ENCODE measurements at places on chromosomes 2 and 18.

- no peak for DNase-seq
Measured at GRCh38 chr18:76491776-76492668, 3.0 kb downstream of the ZNF516 start.

DNA sequence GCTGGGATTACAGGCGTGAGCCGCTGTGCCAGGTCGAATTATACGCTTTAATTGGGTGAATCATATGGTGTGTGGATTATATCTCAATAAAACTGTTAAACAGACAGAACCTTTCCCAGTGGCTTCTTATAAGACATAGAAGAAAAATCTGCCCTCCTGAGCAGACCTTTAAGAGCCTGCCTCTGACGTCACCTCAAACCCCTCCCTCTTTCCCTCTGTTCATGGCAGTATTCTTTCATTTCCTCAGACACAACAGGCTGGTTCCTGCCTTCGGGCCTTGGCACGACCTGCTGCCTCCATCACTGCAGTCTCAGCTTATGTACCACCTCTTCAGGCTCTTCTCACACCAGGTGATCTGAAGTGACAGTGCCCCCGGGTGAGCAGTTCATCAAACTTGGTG, 14.0 kb upstream of the PDIA6 start:
- DNase-seq = no peak

DNA sequence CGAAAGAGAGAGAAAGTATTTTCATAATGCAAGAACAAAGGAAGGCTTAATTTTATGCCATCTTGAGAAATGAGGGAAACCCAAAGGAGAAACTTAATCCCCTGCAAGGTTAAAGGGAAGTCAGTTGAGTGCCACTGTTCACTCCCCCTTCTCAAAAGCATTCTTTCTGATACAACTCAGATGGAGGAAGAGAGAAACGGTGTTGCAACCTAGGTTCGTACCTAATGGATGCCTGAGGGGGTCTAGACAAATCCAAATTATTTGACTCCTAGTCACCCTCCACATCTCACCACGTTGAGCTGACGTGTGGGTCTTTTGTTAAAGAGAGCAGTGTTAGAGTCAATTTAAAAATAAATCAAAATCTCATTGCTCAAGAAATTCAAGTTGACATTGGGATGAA, 52.6 kb upstream of the UNC80 start:
- no peak for DNase-seq

- no peak for DNase-seq
Measured at GRCh38 chr2:212905640-212906201, 245.7 kb downstream of the IKZF2 start.

GRCh38 chr2:226839161-226839560, 3.3 kb downstream of the RHBDD1 start:
- DNase-seq = no peak

GRCh38 chr2:196594158-196594557, 45.4 kb upstream of the CCDC150 start:
- DNase-seq = no peak

DNA sequence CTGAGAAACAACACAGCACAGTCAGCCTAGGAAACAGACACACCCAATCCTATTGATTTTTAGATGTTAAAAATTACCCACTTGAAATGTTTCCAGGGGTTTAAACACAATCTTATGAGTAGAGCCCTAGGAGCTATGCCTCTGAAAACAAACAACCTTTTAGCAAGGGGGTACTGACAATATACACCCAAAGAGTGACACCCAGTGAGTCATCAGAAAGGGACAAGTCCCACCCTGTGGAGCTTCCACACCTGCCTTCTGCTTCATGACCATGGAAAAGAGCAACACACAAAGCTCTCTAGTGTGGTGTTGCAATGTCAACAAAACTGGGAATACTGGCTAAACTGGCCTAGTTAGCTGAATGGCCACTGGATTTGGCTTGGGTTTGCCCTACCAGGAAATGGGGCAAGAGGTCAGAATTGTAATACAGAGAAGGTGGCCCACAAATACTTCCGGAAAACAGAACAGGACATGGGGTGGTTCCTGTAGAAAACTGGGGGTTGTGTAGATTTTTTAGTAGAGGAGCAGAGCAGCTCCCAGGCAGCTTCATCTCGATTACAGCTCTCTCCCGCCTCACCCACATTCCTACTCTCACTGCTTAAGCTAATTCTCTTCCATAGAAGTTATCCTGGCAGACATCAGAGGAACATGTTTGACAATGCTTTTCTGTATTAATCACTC, 98.2 kb downstream of the GAREM1 start:
- DNase-seq = no peak

DNA sequence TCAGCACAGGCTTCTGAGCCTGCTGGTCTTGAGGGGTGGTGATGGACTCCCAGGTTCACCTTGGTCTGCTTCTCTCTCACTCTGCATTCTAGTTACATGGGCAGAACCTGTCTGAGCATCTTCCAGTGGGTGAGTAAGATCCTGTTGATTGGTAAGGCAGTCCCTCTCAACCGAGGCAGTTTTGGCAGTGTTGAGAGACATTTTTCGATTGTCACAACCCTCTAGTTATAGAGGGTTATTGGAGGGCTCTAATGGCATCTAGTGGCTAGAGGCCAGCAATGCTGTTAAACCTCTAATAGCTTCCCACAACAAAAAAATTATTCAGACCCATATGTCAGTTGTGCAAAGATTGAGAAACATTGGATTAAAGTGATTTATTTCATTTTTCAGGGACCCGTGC, 9.3 kb upstream of the MGAT5 start:
- no peak for DNase-seq

GRCh38 chr2:170113168-170113894, 64.6 kb upstream of the MYO3B start:
- DNase-seq = no peak

DNA sequence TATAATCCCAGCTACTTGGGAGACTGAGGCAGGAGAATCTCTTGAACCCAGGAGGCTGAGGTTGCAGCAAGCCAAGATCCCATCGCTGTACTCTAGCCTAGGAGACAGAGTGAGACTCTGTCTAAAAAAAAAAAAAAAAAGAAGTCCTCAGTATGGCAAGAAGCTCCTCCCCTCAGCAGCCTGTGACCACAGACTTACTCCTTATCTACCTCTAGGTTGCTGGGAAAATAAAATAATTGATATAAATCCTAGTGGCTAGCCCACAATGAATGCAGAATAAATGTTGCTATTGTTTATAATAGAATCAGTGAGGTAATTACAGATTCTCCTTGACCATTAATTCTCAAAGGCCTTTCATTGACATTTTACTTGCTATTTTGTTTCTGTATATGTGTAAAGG, 70.6 kb downstream of the IRS1 start:
- no peak for DNase-seq

GRCh38 chr2:25380023-25380422, 38.3 kb upstream of the DNMT3A start:
- DNase-seq = no peak

GRCh38 chr2:14615760-14616159, 16.8 kb upstream of the LRATD1 start:
- no peak for DNase-seq

- no peak for DNase-seq
Measured at GRCh38 chr2:203897544-203897943, 30.0 kb downstream of the CTLA4 start.

GRCh38 chr2:12046641-12047040, 300.2 kb downstream of the LPIN1 start:
- no peak for DNase-seq

- DNase-seq = no peak
Measured at GRCh38 chr2:8479298-8479697, 202.6 kb upstream of the ID2 start.

- DNase-seq = no peak
Measured at GRCh38 chr2:230570987-230571386, 141.7 kb upstream of the CAB39 start.

DNA sequence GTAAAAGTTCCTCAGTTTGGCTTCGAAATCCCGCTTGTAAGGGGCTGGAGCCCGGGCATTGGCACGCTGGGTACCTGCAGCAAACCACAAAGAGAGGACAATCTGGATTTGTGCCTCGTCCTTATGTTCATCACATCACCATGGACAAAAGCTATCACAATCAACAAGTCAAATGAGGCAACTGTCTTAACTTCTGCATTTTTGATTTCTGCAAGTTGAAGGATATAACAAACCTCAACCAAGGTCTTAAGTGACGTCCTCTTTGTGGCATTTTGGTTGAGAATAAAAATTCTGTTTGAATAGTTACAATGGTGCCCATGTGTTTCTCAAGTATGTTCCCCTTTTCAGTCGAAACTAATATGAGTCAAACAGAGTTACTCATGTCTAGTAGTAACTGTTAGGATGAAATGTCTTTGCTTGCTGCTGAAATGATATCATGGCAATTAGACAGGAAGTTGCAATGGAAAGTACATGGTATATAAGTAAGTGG, 70.8 kb upstream of the STK17B start:
- no peak for DNase-seq

- no peak for DNase-seq
Measured at GRCh38 chr2:59301466-59302402, 1060.6 kb upstream of the FANCL start.

DNA sequence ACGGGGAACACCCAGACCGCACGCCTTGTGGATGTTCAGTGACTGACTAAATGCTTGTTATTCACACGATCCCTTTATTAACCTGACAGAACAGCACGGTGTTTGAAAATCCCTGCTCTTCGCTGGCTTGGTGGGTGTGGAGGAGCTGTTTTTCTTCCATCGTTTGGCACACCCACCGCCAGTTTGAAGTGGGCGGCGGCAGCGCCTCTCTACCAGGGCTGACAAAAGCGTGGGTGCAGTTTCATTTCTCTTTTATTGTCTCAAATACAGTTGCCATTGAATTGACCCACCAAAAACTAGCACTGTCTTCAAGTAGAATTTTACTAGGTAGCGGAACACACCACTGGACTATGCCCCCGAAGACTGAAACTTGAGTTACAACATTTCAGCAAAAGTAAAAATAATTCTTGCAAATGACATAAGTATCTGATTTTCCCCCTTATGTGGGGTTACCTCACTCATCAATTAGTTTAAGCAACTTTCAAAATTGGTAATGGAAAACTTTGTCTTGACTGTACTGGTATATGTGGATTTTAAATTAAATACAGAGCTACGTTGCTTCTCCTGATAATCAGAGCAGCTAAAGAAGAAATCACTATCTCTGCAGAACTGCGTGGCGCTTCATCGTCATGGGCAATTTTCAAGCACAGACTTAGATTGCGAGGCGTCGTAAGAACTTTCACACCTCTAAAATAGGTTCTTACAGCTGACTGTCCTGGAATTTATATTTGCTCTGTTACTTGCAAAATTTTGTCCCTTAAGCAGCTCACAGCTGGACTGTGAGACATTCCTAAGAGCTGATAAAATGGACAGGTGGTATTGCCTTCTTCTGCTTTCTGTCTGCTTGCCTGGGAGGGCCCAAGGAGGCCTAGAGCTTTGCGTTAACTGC, 60.9 kb downstream of the LDLRAD4 start:
- DNase-seq = no peak

DNA sequence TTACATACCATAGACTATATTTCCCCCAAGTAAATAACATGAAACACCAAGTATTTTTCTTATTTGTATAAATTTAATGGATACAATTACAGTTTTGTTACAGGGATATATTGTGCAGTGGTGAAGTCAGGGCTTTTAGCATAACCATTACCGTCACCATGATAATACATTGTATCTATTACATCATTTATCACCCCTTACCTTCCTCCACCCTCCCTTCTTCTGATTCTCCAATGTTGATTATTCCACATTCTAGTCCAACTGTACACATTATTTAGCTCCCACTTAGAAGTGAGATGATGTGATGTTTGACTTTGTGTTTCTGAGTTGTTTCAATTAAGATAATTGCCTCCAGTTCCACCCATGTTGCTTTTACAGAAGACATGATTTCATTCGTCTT, 35.2 kb upstream of the NETO1 start:
- DNase-seq = no peak

DNA sequence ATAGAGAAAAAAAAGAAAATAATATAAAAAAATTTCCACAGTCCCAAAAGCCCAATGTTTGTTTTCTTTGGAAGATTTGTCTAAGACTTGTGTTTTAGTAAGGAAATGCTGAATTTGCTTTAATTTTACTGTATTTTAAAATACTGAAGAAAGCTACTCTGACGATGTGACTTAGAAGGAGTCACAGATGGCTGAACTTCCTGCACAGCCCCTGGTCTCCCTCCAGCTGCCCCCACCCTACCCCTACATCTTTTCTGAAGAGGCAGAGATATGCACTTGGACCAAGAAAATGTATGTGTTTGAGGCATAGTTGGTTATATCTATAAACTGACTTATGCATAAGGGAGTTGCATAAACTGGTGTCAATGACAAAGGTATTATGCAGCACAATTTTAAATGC, 172.3 kb downstream of the CDH2 start:
- DNase-seq = no peak

DNA sequence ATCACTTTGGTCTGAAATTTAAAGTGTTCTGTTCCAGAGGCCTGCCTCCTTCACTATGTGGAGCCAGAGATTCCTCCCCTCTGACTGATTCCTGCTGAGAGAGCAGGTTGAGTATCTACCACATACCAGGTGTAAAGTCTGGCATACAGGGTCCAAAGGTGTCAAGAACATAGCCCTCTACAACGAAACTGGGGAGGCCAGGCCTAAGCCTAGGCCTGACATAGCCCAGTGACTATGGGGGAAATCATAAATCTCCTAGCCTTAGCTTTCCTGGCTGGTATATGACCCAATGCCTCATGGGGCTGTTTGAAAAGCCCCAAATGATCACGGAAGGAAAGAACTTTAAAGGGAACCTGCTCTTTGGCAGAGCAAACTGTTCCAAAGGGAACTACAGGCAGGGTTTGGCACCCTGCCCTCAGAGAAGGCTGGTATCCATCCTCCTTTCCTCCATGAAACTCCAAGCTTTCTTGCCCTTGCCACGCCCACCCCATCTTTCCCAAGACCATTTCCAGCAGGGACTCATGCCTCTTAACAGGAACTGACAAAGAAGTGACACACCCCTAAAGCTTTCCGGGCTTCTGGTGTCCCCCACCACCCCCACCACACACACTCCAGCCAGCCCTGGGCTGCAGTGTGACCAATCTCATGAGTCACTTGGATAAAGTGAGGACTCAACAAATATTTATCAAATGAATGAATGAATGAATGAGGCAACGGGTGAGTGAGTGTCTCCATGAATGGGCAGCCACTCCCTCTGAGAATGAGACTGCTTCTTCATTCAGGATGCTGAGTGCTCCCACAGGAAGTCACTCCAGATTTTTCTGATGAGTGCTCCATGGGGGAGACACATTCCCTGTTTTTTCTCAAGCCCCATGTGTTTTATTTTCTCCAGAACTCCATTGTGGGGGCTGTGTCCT, 114.5 kb upstream of the STPG4 start:
- no peak for DNase-seq

DNA sequence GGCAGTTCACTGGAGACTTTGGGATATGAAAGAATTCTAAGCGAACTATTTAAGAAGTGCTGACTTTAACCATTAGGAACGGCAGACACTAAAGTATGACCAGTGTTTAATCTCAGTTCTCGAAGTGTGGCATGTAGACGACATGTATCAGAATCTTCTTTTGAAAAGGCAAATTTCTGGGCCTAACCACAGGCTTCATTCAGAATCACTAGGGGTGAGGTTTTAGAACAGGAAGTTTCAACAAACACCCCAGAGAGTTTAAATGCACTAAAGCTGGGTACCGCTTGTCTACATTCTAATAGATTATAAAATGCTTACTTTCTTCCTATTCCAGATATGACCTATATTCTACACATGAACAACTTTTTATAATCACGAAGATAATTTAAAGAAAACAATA, 180.3 kb downstream of the ANKRD44 start:
- DNase-seq = no peak

- no peak for DNase-seq
Measured at GRCh38 chr18:60044290-60045006, 144.7 kb downstream of the PMAIP1 start.

All from stimulated activated CD4-positive, alpha-beta T cell treated with anti-CD3 and anti-CD28 coated beads, Interleukin-2, amount 100 ng/mL, for 48 hours (primary cell).